ENCODE measurements at places on chromosomes 6 and 20.

- DNase-seq = no peak
Measured at GRCh38 chr20:10508060-10508459, 73.0 kb downstream of the SLX4IP start.

DNA sequence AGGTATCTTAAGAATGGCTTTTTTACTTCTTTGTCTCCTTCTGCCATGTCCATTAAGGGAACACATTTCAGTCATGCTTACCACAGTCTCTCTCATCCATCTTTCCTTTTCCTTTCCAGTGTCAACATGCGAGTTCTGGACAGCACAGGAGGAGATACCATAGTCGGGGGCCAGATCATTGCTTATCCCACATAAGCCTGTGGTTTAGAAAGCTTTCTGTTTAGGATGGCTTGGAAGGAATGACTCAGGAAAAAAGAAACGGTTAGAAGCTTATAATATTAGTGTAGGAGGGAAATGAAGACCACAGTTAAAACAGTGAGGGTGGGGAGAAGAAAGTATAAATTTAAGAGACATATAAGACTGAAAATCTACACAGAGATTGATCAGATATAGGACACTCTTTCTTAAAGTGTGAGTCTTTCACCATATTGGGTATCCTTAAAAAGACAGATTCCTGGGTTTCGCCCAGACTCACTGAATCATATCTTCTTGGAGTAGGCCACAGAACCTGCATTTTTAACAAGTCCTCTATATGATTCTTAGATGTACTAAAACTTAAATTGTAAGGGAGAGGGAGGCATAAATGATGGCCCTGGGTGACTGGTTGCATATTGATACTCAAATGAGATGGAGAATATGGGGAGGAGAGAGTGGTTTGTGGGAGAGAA lies 36.1 kb downstream of the DSE start:
- no peak for DNase-seq

DNA sequence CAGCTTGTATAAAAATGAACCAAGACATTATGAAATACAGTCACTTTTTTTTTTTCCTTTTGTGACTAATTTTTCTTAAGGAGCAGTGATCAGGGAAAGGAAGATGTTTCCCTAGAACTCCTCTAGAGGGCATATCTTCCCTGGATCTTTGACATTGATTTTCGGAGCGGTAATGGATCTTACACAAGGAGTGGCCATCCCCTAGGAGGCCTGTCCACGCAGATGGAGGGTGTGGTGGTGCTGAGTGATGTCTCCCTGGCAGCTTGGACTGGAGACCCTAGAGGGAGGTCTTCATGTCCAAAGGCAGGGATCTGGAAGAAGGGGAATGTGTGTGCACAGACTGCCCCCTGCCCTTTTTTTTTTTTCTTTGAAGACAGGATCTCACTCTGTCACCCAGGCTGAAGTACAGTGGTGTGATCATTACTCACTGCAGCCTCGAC lies 7.0 kb upstream of the KIFC1 start:
- no peak for DNase-seq

DNA sequence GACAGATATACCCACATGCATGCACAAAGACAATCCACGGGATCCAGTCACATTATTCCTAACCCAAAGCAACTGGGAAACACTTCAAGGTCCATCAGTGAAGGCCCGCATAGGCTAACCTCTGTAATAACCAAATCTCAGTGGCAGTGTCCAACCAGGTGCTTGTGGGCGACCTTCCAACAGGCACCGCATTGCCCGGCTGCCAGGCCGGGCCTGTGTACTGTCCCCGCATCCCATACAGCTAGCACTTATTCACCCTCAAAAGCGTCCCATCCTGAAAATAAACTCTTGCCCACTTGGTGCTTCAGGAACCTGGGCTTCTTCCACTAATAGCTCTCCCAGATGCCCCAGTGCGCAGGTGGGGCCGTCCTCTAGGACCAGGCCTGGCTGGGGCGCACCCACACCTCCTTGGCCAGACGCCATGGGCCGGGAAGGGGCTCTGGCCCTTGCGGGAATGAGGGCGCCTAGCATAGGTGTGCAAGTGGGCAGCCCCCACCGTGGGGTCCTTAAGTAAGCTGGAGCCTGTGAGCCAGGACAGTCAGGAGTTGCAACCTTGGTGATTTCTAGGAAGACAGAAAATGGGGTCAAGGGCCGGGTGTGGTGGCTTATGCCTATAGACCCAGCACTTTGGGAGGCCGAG lies 1.1 kb upstream of the ENTPD6 start:
- no peak for DNase-seq

- no peak for DNase-seq
Measured at GRCh38 chr20:61166324-61166723, 85.7 kb upstream of the CDH4 start.
